Breast epithelium (tissue), 4 donors: ENCODE measurements at places on chromosomes 2 and 18. TPM values are rescaled to one million over a fixed set of nuclear protein-coding genes. Genes with fewer than 3 reads are reported as not detected.

HSPE1 gene
- 170 TPM for total RNA-seq

LIMS2 gene
- total RNA-seq, result 9.5 TPM

DNA sequence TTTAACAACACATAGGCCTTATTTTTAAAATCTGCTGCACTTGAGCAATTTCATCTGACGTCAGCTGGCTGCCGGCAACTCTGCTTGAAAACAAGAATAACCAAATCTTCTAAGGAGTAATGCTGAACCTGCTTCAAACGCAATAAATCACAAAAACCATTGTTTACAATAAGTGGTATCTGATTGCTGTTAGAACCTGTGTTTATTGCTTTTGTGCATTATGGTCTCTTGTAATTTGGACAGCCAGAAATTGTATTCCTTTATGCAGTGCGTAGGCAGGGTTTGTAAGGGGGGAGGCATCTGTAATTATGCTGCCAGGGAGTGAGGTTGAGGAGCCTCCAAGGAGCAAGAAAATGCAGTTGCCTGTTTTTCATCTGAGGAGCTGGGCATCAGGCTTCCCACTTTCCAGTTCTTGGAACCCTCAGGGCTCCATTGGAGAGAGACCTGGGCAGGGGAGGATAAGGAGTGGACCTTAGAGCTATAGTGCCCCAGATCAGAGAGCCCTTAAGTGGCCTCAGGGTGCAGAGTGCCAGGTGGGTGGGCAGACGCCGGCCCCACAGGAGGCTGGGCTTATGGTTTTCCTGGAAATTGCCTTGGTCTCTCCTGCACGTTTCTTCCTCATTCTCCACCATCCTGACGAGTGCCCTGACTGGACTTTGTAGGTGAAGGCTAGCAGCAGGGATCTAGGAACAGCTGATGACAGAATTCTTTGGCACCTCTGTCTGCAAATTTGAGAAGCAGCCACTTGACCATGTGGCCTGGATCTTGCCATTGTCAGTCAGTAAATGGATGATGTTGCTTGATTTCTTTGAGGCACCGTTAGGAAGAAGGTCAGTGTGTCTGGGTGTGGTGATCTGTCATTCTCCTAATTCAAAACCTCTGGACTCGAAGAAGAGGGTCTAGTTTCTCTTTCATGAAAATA is 129.2 kb downstream of the KLHL29 start:
- DNase-seq, result no peak

ATP5F1A gene
- 391 TPM for total RNA-seq

DNA sequence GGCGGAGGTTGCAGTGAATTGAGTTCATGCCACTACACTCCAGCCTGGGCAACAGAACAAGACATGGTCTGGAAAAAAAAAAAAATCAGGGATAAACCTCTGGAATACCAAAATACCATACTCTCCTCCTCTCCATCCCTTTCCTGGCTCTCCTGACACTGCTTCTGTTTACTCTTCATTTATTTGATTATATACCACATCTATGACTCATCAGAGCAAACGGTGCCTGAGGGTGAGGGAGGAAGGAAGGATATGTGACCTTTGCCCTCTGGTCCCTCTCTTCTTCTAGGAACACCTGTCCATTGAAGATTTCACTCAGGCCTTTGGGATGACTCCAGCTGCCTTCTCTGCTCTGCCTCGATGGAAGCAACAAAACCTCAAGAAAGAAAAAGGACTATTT is 30.0 kb downstream of the VIL1 start:
- DNase-seq, result no peak

GRCh38 chr2:225614915-225615314 is 215.4 kb downstream of the NYAP2 start:
- DNase-seq, result no peak

GRCh38 chr18:2692508-2692907 is 37.0 kb downstream of the SMCHD1 start:
- no peak for DNase-seq

GRCh38 chr2:191412353-191412752 is 167.1 kb downstream of the MYO1B start:
- DNase-seq, result no peak
